ENCODE measurements at places on chromosomes 7 and 10.
A peak's percentile ranks its signal among the peaks of the same experiment; 100 is the strongest.

DNA sequence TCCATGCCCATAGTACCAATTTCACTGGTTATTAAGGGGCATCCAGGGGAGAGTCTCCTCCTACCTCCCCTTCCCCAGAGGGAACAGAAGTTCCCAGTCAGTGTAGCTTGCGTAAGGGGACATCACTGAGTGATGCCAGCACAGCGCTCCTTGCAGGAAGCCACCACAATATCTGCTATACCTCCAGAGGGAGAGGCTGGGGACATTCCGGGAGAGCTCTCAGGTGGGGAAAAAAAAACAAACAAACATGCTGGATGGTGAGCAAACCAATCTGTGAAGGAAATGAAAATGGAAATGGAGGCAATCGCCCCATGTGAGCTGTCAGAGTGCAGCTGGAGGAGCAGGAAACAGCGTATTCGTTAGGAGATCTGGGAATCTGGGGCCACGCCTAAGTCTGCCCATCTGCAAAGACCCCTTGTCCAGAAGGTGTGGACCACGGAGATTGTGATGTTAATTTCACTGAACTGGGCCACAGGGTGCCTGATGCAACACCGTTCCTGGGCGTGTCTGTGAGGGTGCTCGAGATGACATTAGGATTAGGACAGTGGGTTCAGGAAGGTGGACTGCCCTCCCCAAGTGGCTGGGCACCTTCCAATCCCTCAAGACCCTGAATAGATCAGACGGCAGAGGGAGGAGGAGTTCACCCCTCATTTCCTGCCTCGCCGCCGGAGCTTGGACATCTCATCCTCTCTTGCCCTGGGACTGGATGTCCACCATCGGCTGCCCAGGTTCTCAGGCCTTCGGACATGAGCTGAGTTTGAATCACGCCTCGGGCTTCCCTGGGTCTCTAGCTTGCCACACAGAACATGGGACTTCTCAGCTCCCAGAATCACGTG is 30.5 kb downstream of the GNA12 start:
- DNase-seq = no peak

- DNase-seq = no peak
Observed at GRCh38 chr7:86933295-86933845, 126.1 kb downstream of the ELAPOR2 start.

DNA sequence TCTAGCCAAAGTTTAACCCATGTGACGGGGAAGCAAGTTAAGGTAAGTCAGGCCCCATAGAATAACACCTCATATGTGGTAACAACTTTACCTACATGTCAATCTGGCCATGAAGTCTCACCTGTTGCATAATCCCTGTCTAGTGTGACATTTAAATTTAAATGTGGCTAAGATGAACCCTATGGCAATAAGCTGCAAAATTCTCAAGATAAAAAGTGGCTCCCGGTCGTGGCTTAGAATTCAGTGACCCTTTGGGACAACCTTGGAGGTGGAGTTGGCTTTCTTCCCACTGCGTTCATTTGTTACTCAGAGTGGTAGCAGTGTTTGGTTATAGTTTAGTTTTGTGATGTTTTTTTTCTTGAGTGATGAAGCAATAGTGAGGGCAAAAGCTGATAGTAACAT is 90.6 kb downstream of the ARID5B start:
- DNase-seq = no peak

- DNase-seq = peak; percentile 67
Observed at GRCh38 chr10:91901784-91902677, 7.3 kb downstream of the FGFBP3 start.

GRCh38 chr10:18738835-18739234 is 79.6 kb downstream of the ARL5B start:
- DNase-seq = no peak

DNA sequence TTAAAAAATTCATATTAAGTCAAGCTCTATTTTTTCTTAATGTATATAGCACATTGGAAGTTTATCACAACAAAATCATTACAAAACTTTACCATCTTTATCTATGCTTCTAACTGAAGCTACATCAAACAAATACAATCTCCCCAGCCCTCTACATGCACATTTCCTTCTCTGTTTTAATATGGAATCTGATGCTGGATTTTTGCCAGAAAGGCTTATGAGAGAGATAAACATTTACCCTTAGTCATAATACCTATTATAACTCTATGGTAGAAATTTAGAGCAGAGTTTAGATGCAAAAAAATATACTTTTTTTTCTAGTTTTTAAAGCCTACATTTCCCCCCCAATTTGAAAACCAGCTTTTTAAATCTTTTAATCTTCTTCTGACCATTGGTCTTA is 1198.6 kb downstream of the GATA3 start:
- no peak for DNase-seq

- no peak for DNase-seq
Observed at GRCh38 chr7:69699931-69700330, 101.7 kb downstream of the AUTS2 start.

GRCh38 chr10:32949221-32949678 is 8.8 kb downstream of the ITGB1 start:
- DNase-seq = no peak

DNA sequence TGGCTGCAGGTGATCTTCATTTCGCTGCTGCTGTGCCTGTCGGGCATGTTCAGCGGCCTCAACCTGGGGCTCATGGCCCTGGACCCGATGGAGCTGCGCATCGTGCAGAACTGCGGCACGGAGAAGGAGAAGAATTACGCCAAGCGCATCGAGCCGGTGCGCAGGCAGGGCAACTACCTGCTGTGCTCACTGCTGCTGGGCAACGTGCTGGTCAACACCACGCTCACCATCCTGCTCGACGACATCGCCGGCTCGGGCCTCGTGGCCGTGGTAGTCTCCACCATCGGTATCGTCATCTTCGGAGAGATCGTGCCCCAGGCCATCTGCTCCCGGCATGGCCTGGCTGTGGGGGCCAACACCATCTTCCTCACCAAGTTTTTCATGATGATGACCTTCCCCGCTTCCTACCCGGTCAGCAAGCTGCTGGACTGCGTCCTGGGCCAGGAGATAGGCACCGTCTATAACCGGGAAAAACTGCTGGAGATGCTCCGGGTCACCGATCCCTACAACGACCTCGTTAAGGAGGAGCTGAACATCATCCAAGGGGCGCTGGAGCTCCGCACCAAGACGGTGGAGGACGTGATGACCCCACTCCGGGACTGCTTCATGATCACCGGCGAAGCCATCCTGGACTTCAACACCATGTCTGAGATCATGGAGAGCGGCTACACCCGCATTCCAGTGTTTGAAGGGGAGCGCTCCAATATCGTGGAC is 1.3 kb downstream of the CNNM2 start:
- no peak for DNase-seq

- DNase-seq = no peak
Observed at GRCh38 chr10:86020134-86020533, 346.5 kb downstream of the GRID1 start.

DNA sequence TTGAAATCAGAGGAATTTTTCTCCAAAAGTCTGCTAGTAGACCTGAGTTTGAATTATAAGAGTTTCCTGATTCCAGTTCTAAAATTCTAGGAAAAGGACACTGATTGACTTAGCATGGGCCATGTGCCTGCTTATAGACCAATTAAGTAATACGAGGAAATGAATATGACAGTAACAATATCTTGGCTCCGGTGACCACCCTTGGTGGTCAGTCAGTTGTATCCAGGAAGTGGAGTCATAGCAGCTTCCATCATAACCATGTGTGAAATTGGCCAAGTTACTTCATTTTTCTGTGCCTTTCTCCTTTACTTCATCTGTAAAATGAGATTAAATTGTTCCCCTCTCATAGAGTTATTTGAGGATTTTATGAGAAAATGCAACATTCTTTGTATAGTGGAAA is 66.9 kb downstream of the MTPAP start:
- DNase-seq = no peak

GRCh38 chr10:116038259-116038658 is 234.7 kb downstream of the GFRA1 start:
- DNase-seq = no peak

- DNase-seq = no peak
Observed at GRCh38 chr7:16130111-16131110, 290.9 kb downstream of the CRPPA start.

DNA sequence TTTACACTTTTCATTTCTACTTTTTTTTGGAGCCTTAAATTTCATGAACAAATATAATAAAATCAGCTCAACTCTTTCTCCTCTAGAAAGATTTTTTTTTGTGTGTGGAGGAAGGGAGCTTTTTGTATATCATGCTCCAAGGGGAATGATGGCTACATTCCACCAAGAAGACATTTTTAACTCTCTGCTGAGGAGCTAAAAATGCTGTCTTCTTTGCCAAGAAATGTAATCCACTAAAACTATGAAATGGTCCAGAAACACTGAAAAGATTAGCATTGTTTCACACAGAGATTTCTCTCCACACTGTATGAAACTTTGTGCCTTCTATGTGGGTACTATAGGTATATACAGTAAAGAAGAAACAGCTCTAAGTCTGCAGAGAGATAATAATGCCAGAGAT is 74.1 kb upstream of the ANK3 start:
- no peak for DNase-seq

- no peak for DNase-seq
Observed at GRCh38 chr7:87231258-87231657, 11.7 kb upstream of the TMEM243 start.

Data from stimulated activated CD4-positive, alpha-beta T cell treated with anti-CD3 and anti-CD28 coated beads, Interleukin-15, amount 100 ng/mL, for 48 hours (primary cell).